Muscle of leg (tissue), 16 donors: ENCODE measurements at places on chromosomes 16 and 17. TPM values are rescaled to one million over a fixed set of nuclear protein-coding genes. Genes with fewer than 3 reads are reported as not detected.

SLC12A3 gene
- total RNA-seq = 0.04 TPM

PRSS22 gene
- not detected for total RNA-seq

ALOX12 gene
- total RNA-seq = not detected

PRSS33 gene
- total RNA-seq = not detected

WNK4 gene
- 0.09 TPM for total RNA-seq

EXOC3L1 gene
- total RNA-seq = 7.6 TPM

P2RX5 gene
- 18.7 TPM for total RNA-seq

BEAN1 gene
- 0.40 TPM for total RNA-seq

CHMP1A gene
- total RNA-seq = 38.9 TPM

NXPH3 gene
- 1.5 TPM for total RNA-seq

KRT15 gene
- 0.31 TPM for total RNA-seq

CTRB1 gene
- 0.75 TPM for total RNA-seq

KRTAP2-3 gene
- not detected for total RNA-seq

MLYCD gene
- 3.8 TPM for total RNA-seq

UMOD gene
- not detected for total RNA-seq

EVI2B gene
- 0.66 TPM for total RNA-seq

GPR142 gene
- 0.04 TPM for total RNA-seq

HOXB1 gene
- not detected for total RNA-seq

CYB5D1 gene
- total RNA-seq = 5.9 TPM

WNT9B gene
- 0.04 TPM for total RNA-seq

ANKRD40CL gene
- total RNA-seq = not detected

KIFC3 gene
- 13.8 TPM for total RNA-seq

PIMREG gene
- 11.3 TPM for total RNA-seq

PIRT gene
- total RNA-seq = 0.04 TPM

PPP1R27 gene
- total RNA-seq = 43.4 TPM

CMTR2 gene
- 22.5 TPM for total RNA-seq

MATCAP1 gene
- total RNA-seq = 8.6 TPM

DHRS7C gene
- total RNA-seq = 143 TPM

GSPT1 gene
- total RNA-seq = 41.5 TPM

THUMPD1 gene
- total RNA-seq = 38.6 TPM

DHX58 gene
- total RNA-seq = 8.1 TPM

JPH3 gene
- total RNA-seq = 0.18 TPM
